ENCODE measurements at places on chromosomes 4 and X. TPM values are rescaled to one million over a fixed set of nuclear protein-coding genes. Genes with fewer than 3 reads are reported as not detected.

DNA sequence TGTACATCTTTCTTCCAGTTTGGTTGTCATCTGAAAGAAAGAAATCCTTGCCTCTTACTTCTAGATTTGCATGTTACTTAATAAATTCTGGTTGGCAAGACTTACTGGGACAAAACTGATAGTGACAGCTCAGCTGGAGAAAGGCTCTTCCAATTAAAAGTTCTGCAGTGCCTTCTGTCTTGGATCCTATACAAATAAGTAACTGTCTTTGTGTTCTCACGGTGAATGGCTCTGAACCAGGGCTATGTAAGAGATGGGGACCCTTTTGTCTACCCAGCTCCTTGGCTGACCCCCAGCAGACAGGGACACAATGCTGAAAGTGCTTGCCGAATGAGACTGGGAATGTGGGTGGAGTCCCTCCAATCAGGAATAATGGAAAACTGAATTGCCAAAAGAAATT, 89.5 kb downstream of the AASDH start:
- no peak overlapping the region for H3K4me3 ChIP-seq
- peaks cover 14% of the 10 kb centered on the region for H3K4me1 ChIP-seq
- no peak overlapping the region for H3K27ac ChIP-seq
- peaks cover 3% of the 10 kb centered on the region for H3K36me3 ChIP-seq

DNA sequence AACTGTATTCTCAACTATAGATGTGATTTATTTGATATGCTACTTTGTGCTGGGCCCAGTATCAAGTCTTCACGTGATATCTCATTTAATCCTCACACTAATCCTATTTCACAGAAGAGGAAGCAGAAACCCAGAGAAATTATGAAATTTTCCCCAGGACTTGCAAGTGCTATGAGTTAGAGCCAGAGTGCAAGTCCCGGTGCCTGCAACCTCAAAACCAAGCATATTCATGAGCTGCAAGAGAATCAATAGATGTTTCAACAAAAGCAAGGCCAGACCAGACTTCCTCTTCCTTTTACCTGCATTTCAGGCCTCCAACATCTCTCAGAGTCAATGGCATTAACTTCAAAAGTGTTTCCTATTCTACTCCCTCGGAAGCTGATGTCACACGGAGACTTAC, 92.2 kb upstream of the GATB start:
- peaks cover 5% of the 10 kb centered on the region for H3K4me1 ChIP-seq
- no peak for DNase-seq
- H3K4me3 ChIP-seq, result no peak overlapping the region
- H3K27me3 ChIP-seq, result peaks cover 37% of the 10 kb centered on the region
- no peak overlapping the region for H3K27ac ChIP-seq
- H3K36me3 ChIP-seq, result no peaks in the 10 kb centered on the region

DNA sequence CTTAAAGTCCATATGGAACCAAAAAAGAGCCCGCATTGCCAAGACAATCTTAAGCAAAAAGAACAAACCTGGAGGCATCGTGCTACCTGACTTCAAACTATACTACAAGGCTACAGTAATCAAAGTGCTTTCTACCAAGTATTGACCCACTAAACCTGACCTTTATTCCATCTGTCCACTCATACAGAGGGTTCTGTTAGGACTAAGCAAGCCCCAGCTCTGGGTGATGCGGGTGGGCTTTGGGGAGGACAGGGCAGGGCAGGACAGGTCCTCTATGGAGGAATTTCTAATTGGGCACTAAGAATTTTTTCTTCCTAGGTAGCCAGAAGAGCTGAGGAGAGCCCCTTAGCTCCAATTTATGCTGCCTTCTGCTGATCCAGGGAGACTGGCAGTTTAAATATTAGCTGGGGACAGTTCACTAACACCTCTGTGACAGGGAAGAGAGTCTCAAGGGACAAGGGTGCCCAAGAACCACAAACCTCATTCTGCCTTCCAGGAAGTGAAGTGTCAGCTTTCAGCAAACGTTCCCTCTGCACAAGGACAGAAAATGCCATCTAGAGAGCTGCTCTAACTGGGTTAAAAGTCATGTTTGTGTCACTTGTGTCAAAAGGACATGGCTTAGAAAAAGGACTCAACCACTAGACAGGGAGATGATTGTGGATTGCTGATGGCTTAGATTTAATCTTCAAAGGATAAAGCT, 143.2 kb downstream of the KIT start:
- H3K36me3 ChIP-seq, result no peaks in the 10 kb centered on the region
- no peak overlapping the region for H3K4me3 ChIP-seq
- DNase-seq, result no peak
- H3K4me1 ChIP-seq, result peaks cover 1% of the 10 kb centered on the region
- no peak overlapping the region for H3K27ac ChIP-seq

The HTRA3 gene
- 0.37 TPM for total RNA-seq

DNA sequence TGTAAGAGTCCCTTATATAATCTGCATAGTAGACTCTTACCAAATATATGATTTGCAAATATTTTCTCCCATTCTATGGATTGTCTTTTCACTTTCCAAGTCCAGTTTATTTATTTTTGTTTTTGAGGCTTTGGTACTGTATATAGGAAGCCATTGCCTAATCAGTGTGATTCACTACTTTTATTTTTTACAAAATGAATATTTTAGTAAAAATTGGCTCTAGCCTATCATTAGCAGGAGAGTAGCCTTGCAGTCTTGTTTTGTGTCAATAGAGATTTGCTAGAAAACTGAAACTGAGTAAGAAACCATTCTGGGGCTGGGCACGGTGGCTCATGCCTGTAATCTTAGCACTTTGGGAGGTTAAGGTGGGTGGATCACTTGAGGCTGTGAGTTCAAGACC, 199.9 kb upstream of the MAB21L2 start:
- no peaks in the 10 kb centered on the region for H3K36me3 ChIP-seq
- peak overlapping the region; percentile 83 for H3K27ac ChIP-seq
- no peak overlapping the region for H3K4me3 ChIP-seq
- H3K27me3 ChIP-seq, result no peaks in the 10 kb centered on the region

DNA sequence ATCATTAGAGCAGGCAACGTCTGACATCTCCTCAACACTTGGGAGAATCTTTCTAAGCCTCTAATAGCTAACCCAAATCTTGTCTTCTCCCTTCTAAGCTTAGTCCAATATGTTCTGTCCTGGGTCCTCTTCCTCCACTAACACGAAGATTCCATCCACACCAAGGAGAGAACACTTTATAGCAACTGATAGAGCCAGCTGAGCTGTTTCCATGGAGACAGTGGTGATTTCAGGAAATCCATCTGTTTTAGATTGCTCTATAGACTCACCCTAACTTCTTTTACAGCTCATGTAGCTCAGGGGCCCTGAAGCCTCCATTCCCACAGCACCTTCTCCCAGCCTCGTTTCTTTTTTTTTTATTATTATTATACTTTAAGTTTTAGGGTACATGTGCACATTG, 37.4 kb downstream of the SCD5 start:
- H3K27ac ChIP-seq, result no peak overlapping the region
- peaks cover 4% of the 10 kb centered on the region for H3K36me3 ChIP-seq
- no peak for DNase-seq
- no peaks in the 10 kb centered on the region for H3K27me3 ChIP-seq
- no peaks in the 10 kb centered on the region for H3K4me1 ChIP-seq

The TLR6 gene
- total RNA-seq, result 2.5 TPM
